ENCODE measurements at places on chromosomes 5 and 9.

- no peak overlapping the region for H3K4me3 ChIP-seq
- no peaks in the 10 kb centered on the region for H3K4me1 ChIP-seq
- H3K36me3 ChIP-seq = no peaks in the 10 kb centered on the region
- H3K27ac ChIP-seq = no peak overlapping the region
- H3K27me3 ChIP-seq = no peaks in the 10 kb centered on the region
These were observed 842 bp downstream of the MUSK start for GRCh38 chr9:110669433-110669832.

DNA sequence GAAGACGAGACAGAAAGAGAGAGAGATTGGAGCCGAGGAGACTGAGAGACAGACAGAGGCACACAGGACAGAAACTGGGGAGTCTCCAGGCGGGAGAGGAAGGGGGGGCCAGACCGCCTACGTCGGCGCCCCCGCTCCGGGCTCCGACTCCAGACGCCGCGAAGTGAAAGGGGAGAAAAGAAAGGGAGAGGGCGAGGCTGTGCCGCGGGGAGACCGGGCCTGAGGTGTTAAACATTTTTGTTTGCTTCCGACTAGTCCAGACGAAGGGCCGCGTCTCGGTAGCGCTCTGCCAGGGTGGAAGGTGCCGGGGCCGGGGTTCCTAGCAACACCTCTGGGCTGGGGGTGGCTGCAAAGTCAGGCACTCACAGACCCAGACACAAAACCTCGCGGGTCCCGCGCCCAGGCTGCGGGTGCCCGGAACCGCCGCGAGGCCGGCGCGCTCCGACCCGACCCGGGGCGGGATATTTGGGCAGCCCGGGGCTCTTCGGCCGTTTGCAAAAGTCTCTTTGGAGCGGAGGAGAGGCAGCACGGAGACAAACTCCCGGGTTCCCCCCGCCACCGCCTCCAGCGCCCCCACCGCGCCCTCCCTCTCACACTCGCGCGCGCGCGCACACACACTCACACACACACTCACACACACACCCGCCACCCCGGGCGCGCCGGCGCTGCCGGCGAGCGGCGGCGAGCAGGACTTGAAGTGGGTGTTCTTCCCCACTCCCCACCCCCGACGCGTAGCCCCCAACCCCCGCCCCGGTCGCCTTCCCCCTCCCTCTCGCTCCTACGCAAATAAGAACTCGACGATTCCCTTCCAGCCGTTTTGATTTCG is 626 bp upstream of the FST start:
- peak overlapping the region; percentile 75 for H3K4me3 ChIP-seq
- peak overlapping the region; percentile 89 for H3K27ac ChIP-seq
- H3K27me3 ChIP-seq = no peaks in the 10 kb centered on the region

DNA sequence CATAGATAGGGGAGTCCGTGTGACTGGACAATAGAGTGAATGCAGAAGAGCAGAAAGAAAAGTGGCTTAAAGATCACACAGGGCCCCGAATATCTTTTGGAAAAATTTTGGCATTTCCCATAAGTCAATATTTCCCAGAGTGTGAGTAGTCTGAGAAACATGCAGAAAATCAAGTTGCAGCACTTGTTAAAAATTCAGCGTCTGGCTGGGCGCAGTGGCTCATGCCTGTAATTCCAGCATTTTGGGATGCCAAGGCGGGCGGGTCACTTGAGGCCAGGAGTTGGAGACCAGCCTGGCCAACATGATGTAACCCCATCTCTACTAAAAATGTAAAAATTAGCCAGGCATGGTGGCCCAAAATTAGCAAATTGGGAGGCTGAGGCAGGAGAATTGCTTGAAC is 227.0 kb downstream of the DRD1 start:
- no peaks in the 10 kb centered on the region for H3K4me1 ChIP-seq
- H3K27ac ChIP-seq = no peak overlapping the region
- H3K4me3 ChIP-seq = no peak overlapping the region
- H3K27me3 ChIP-seq = no peaks in the 10 kb centered on the region

- peaks cover 3% of the 10 kb centered on the region for H3K36me3 ChIP-seq
- H3K27me3 ChIP-seq = no peaks in the 10 kb centered on the region
- H3K27ac ChIP-seq = peak overlapping the region; percentile 94
- peak overlapping the region; percentile 84 for H3K4me3 ChIP-seq
- peaks cover 23% of the 10 kb centered on the region for H3K4me1 ChIP-seq
These were observed 992 bp upstream of the RPP25L start for GRCh38 chr9:34612788-34613390.

DNA sequence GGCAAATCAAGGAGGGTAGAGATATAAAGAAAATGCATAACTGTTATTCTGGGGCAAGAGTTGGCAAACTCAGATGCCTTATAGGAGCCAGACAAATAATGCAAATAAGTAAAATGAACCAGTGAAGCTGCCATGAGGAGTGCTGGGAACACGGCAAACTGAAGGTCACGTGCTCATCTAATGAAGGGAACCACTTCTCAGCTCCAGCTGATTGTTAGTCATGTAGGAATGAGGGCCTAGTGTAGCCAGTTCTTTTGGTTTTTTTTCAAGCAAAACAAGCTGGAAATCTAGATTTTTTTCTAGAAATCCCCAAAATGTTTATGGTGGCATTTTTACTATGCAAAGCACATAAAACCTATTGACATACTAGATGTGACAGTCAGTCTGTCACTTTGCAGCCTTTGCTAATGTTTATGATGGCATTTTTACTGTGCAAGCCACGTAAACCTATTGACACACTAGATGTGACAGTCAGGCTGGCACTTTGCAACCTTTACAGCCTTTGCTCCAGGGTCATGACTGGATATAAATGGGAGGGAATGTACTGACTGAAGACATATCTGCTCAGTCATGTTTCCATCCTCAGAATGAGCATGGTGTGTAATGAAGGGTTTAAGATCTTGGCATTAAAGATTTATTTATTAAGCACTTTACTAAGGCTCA is 39.4 kb downstream of the RUSC2 start:
- DNase-seq = no peak
- no peaks in the 10 kb centered on the region for H3K36me3 ChIP-seq
- no peaks in the 10 kb centered on the region for H3K27me3 ChIP-seq
- H3K4me3 ChIP-seq = no peak overlapping the region
- peaks cover 27% of the 10 kb centered on the region for H3K4me1 ChIP-seq

- no peak overlapping the region for H3K4me3 ChIP-seq
- no peaks in the 10 kb centered on the region for H3K36me3 ChIP-seq
- H3K27ac ChIP-seq = no peak overlapping the region
- no peaks in the 10 kb centered on the region for H3K27me3 ChIP-seq
- DNase-seq = no peak
- no peaks in the 10 kb centered on the region for H3K4me1 ChIP-seq
These were observed 20.4 kb upstream of the MED10 start for GRCh38 chr5:6398570-6399230.

- DNase-seq = no peak
- H3K4me3 ChIP-seq = no peak overlapping the region
- H3K27me3 ChIP-seq = no peaks in the 10 kb centered on the region
- no peak overlapping the region for H3K27ac ChIP-seq
- H3K4me1 ChIP-seq = no peaks in the 10 kb centered on the region
These were observed 142.4 kb downstream of the C9orf152 start for GRCh38 chr9:110065532-110065931.

GRCh38 chr9:1505489-1505888 is 455.3 kb downstream of the DMRT2 start:
- DNase-seq = no peak
- no peak overlapping the region for H3K27ac ChIP-seq
- no peaks in the 10 kb centered on the region for H3K4me1 ChIP-seq
- H3K4me3 ChIP-seq = no peak overlapping the region

DNA sequence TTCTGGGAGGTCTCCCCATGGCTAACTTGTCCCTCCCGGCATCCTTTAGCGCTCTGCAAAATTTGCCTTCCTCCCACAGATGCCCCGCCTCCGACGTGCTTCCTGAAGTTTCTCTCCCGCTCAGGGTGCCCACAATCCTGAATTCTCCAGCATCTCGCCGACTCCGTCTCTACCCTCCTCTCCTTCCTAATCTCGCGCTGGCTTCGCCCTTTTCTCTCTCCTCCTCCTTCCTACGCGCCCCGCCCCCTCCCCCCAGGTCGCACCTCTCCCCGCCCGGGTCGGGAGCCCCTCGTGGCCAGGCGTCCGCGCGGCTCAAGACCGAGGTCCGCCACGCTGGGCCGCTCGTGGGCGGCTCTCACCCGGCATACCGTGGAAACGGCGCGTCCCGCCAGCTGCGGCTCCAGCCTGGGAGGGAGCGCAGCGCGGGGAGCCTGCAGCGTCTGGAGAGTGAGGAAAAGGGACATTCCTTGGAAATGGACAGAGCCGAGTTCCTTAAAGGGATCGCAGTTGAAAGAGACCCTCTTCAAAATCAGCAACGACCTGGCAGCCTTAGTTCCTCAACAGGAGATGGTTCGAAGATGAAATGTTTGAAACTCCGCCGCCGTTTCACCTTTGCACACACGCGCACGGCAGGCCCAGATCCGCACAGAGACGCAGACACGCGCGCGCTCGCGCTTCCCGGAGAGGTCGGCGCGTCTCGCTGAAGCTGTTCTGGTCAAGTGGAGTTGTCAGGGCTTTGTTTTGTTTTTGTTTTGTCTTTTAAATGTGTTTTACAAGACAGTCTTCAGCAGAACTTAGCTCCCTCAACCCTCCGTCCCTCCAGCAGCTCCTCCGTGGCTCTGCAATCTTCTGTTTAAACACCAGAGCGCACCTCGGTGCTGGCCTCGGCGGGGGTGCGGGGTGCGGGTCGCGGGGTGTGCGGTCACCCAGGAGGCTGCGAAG is 5.0 kb upstream of the IRX2 start:
- no peaks in the 10 kb centered on the region for H3K36me3 ChIP-seq
- no peak overlapping the region for H3K27ac ChIP-seq
- DNase-seq = no peak
- H3K4me1 ChIP-seq = peaks cover 8% of the 10 kb centered on the region

- no peak overlapping the region for H3K27ac ChIP-seq
- no peaks in the 10 kb centered on the region for H3K36me3 ChIP-seq
- H3K27me3 ChIP-seq = no peaks in the 10 kb centered on the region
- H3K4me1 ChIP-seq = no peaks in the 10 kb centered on the region
These were observed 52.4 kb downstream of the VCAN start for GRCh38 chr5:83523929-83524328.

DNA sequence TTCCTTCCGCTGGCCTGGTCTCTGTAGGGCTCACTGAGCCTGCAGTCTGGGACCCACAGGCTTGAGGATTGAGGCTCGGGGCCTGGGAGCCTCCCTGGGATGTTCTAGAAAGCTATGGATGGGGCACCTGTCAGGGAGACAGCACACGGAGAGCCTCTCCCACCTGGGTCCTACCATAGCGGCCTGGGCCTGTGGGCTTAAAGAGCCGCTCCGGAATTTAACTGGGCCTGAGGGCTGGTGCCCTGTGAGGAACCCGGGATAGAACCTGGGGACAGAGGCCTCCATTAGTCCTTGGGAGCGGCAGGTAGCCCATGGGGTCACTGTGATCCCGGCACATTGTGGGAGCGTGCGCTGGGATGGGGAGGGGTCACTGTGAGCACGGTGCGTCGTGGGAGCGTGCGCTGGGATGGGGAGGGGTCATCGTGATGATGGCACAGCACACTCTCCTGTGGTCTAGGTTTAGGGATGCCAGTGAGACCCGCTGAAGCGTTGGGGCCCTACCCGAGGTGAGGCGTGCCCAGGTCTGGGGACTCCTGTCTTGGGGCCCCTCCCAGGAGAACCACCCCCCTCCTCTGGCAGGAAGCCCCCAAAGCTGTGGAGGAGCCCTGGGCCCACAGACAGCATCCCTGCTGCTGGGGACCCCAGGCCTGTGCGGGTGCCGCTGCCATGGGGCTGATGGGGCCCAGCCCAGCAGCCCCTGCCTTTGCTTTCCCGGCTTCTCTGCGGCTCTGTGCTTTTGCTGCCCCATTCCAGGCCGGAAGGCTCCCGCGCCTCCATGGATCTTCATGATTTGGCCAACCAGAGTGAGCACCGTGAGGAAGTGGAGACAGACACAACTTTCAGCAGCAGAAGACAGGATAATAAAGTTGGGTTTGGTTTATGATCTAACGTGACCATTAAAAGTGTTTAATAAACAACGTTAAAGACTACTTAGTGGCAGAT is 3.4 kb upstream of the CEP72 start:
- no peak overlapping the region for H3K27ac ChIP-seq
- H3K27me3 ChIP-seq = peaks cover 42% of the 10 kb centered on the region
- no peak overlapping the region for H3K4me3 ChIP-seq
- no peaks in the 10 kb centered on the region for H3K36me3 ChIP-seq
- H3K4me1 ChIP-seq = peaks cover 20% of the 10 kb centered on the region
- DNase-seq = no peak

GRCh38 chr9:124593651-124594058 is 86.5 kb upstream of the NR5A1 start:
- H3K36me3 ChIP-seq = no peaks in the 10 kb centered on the region
- no peak for DNase-seq
- peaks cover 3% of the 10 kb centered on the region for H3K4me1 ChIP-seq
- no peak overlapping the region for H3K4me3 ChIP-seq
- H3K27me3 ChIP-seq = no peaks in the 10 kb centered on the region

GRCh38 chr5:145830594-145830993 is 4.5 kb downstream of the PRELID2 start:
- H3K4me1 ChIP-seq = peaks cover 57% of the 10 kb centered on the region
- H3K27me3 ChIP-seq = no peaks in the 10 kb centered on the region
- no peak for DNase-seq

Measured in esophagus squamous epithelium (tissue), 5 donors.